ENCODE measurements at places on chromosomes 1 and 21.

DNA sequence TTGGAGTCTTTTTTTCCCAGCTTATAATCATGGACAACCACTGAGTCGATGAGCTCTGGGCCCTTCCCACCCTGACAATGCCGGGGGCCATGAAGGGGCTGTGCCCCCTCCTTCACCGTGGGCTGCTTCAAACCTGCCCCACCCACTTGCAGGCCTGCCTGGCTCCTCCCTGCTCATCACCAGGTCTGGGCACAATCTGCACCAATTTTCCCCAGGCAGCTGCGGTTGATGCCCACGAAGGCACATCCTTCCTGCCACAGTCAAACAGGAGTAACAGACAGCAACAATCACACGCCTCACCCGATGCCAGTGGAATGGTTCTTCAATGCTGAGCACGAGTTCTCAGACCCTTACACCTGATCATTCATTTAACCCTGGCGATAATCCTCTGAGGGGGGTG lies 18.9 kb downstream of the PGLYRP3 start:
- DNase-seq = no peak

DNA sequence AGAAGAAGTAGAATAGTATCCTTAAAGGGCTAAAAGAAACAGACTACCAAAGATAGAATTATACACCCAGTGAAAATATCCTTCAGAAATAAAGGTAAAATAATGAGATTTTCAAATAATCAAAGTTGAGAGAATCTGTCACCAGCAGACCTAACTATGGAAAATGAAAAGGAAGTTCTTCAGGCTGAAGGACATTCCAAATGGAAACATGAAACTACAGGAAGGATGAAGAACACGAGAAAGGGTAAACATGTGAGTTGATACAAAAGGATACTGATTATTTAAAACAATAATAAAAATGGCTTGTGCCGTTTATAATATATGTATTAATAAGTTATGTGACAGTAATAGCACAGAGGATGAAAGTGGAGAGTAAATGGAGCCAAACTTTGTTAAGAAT lies 57.1 kb upstream of the SLFNL1 start:
- DNase-seq = no peak

DNA sequence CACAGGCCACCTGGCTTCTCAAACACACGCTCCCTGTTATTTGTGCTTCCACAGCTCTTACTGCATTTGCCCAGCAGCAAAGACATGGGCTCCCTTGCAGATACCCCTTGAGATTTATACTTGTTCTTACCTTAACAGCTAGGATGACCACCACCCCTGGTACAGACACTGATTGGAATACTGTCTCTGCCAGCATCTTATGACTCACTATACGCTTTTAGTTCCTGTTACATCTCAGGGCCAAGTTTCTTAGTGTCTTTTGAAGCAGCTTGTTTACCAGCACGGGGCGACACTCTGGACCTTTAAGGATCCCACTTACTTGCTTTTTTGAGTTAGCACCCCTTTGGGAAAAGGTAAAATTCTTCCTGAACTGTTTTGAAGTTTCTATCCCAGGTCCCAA lies 874.8 kb downstream of the KCNT2 start:
- no peak for DNase-seq

DNA sequence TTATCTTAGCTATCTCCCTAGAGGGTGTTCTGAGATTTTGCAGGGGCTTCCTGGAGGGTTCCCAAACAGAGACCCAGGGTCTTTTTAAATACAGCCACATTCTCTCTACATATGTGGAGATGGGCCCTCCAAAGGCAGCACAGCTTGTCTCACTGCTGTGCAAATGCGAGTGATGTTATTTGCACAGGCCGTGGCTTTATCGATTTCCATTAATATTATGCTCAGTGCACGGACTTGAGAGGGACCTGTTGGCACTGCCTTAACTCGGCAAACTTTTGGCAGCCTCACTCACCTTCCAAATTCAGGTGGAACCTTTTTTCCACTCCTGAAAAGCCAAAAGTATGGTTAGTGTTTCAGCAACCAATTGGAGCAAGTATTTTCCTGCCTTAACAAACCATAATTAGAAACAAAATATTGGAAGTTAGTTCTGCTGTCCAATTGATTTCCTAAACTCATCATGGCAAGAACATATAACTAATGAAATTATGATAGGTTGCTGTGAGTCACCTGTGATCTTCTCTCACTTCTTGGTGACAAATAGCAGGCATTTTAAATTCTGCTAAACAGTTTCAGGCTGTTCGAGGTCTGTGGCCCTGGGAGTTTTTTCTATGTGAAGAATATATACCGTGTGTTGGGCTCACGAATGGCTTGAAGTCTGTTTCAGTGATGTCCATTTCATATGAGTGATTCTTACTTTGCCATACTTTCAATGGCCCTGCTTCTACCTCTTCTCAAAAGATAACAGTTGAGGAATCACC lies 10.9 kb downstream of the LHX9 start:
- DNase-seq = no peak

GRCh38 chr1:9119745-9120144 lies 9.2 kb downstream of the GPR157 start:
- no peak for DNase-seq

DNA sequence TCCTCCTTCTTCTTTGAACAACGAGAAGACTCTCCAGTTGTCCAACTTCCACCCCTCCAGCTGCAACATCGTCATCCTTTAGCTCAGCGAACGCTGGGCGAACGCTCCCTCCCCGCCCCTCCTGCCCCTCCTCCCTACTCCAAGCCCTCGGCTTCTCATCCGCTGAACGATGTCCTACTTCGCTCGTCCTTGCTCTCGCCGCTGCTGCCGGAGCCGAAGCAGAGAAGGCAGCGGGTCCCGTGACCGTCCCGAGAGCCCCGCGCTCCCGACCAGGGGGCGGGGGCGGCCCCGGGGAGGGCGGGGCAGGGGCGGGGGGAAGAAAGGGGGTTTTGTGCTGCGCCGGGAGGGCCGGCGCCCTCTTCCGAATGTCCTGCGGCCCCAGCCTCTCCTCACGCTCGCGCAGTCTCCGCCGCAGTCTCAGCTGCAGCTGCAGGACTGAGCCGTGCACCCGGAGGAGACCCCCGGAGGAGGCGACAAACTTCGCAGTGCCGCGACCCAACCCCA lies at the start of gene BCAN:
Gene BCAN, plus strand, starts transcription at position 357 of the 504 bp plus-strand sequence. CDS start 3,938 bp downstream, outside the sequence.
- no peak for DNase-seq

DNA sequence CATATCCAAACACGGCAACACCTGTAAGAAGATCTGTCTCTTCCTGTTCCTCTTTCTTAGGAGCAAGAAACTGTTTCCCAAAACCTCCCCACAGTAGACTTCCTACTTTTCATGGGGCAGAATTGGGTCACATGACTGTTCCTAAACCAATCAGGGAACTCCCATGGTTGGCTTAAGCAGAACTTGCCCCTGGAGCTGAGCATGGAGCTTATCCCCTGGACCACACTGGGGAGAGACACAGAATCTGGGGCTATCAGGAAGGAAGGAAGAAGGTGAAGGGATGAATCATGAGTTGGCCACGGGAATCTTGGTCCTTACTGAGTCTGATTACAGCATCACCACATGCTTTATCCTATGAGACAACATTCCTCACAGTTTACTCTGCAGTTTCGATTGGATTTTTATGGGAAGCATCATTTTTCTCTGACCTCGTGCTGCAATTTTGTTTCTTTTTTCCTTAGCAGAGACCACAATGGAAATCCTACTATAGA lies 81.8 kb downstream of the CDC7 start:
- DNase-seq = no peak

DNA sequence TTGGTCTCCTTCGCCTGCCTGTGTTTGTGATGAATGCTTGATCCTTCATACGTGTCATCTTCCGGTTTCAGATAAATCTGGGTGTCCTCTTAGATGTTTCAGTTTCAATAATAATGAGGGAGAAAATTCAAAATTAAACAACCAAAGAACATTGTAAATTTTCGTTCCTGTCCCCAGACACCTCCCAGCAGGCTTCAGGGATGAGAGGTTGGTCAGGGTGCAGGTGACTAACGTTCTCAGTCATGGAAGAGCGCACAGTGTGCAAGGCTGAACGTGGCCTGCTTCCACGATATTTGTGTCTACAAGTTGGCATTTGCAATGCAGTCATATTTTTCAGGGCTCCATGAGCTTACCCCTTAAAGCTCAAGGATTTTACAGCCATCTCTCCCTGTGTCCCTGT lies 147.1 kb upstream of the ARHGEF16 start:
- no peak for DNase-seq

DNA sequence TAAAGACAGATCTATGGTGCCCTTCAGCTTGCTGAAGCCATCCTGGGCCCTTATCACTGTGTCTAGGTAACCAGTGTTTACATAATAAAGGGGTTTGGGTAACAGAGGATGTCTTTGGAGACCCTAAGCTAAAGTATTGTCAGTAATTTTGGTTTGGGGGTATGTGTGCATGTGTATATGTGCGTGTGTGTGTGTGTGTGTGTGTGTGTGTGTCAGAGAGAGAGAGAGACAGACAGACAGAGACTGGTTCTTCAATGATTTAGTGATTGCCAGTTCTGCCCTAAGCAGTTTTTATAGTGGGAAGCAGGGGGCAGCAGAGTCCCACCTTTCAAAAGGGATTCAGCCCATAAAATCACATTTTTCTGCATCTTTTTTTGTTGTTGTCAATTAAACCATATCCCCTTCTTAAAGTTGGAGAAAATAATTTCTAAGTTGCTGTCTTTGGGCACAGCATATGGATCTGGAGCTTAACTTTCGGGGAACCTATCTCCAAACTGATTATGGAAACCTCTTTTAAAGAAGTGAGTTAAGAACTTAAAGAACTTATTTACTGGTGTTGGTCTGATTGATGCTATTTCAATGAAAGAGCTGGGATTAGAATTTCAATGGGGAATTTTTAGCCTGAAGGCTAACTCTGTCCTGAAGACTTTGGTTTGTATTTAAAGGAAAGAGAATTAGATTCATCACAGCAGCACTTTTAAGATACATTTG lies 51.1 kb downstream of the ZNF326 start:
- peak; percentile 2 for DNase-seq

GRCh38 chr1:78607334-78607927 lies 12.8 kb upstream of the IFI44L start:
- DNase-seq = no peak

GRCh38 chr1:35345439-35345981 lies 77.0 kb downstream of the ZMYM4 start:
- no peak for DNase-seq

DNA sequence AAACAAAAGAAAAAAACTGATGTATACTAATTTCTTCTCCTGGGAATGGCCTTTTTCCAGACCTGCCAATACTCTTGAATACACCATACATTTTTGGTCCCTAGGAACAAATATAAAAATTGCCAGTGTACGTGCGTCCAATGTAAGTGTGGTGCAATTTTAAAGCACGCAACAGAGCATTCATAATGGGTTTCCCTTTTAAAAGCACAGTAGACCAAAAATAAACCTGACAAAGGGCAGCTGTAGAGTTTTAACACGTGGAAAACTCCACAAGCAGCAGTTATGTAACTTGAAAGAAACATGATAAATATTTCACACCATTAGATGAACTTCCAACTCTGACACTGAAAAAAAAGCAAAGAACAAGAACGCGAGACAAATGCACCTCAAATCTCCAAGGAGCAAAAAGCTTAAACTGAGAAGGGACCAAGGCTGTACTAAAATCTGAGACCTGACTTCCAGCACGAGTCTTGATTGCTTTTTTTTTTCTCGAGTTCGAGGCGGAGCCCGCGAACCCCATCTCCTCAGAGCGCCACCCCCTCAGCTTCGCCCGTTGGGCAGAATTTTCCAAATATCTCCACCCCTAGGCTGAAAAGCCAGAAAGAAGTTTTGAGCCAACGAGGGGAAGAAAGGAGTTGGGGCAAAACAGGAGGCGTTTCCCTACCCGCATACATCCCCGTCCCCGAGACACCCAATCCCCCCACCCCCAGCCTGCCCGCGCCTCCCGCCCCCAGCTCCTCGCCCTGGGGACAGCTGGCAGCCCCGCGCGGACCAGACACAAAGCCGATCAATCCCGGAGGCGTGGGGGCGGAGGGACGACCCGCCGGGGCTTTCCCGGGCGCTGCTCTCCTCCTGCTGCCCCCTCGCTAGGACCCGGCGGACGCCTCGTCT lies at the start of gene JAM2:
Gene JAM2, plus strand, starts transcription at position 599 of the 891 bp plus-strand sequence. CDS start 564 bp downstream, outside the sequence.
- peak; percentile 19 for DNase-seq

All from stimulated activated CD4-positive, alpha-beta T cell treated with anti-CD3 and anti-CD28 coated beads, Interleukin-2, amount 100 ng/mL, for 48 hours (primary cell).